ENCODE measurements at places on chromosomes 1 and 21. TPM values are rescaled to one million over a fixed set of nuclear protein-coding genes. Genes with fewer than 3 reads are reported as not detected.
A peak's percentile ranks its signal among the peaks of the same experiment; 100 is the strongest.

DNA sequence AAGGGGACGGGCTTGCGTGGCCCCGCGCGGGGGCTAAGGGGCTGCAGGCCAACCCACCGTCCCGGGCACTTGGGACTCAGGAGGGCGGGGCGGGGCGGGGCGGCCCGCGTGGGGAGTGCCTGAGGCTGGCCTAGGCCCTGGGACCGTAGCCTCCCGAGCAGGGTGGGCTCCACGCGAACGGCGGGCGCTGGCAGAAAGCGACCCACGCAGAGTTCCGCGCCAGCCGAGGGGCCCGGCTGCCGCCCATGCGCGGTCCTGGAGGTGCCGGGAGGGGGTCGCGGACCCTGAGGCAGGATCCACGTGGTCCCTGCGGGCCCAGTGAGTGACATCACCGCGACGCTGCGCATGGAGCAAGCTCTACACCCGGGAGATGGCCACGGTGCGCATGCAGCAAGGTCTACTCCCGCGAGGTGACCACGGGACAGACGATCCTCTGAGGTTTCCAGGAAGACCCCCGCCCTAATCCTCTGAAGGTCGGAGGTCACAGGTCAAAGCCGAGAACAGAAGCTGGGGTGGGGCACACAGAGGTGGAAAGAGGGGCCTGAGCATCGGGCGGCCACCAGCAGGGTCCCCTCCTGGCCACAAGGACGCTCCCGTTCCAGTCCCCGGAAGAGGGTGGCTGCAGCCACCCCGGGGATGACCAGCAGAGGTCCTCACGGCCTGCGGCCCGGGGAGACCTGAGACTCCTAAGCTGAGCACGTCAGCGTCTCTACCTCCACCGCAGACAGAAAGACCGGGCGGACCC lies 13.5 kb upstream of the SLC19A1 start:
- H3K27me3 ChIP-seq = no peaks in the 10 kb centered on the region
- peaks cover 23% of the 10 kb centered on the region for H3K4me1 ChIP-seq
- H3K36me3 ChIP-seq = no peaks in the 10 kb centered on the region
- peak overlapping the region; percentile 15 for H3K27ac ChIP-seq

DNA sequence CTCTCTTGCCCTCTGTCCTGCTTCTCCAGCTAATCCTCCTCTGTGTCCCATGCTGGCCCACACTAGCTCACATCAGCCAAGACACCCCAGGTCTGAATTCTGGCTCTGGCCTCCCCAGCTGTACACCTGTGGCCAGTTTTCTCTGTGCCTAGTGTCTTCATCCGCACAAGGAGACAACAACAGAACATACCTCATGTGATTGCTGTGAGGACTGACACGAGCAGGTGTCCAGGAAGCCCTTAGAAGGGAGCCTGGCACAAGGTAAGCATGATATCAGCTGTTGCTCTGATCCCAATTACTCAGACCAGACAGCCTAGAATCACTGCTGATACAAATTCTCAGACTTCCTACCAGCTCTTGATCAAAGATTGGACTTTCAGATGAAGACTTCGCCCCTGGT lies 71.2 kb upstream of the GJB5 start:
- H3K4me3 ChIP-seq = no peak overlapping the region
- DNase-seq = no peak
- H3K27ac ChIP-seq = no peak overlapping the region
- H3K36me3 ChIP-seq = no peaks in the 10 kb centered on the region

DNA sequence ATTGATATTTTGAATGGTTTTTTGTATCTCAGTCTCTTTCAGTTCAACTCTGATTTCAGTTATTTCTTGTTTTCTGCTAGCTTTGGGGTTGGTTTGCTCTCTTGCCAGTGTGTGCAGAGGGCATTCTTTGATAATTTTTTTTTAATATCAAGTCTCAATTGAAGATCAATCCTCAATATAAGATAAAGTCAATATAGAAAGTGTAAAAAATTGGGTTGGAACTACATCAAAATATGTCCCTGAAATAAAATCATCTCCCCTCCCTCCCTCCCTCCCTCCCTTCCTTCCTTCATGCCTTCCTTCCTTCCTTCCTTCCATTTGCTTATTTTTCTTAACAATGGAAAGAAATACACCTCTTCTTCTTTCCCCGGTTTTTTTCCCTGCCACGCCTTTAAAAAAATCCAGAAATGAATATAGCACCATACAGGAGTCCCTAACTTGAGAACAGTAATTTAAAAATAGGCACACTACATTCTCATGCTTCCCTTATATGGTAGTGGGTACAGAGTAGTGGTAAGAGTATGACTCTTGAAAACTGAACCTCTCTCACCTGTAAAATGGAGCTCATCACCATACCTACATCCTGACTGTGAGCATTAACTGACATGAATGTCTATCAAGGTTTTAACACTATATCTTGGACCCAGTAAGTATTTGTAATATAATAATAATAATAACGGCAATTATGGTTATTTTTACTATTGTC lies 221.9 kb downstream of the GIPC2 start:
- no peak for DNase-seq
- H3K27me3 ChIP-seq = no peaks in the 10 kb centered on the region
- H3K36me3 ChIP-seq = no peaks in the 10 kb centered on the region
- no peaks in the 10 kb centered on the region for H3K4me1 ChIP-seq

DNA sequence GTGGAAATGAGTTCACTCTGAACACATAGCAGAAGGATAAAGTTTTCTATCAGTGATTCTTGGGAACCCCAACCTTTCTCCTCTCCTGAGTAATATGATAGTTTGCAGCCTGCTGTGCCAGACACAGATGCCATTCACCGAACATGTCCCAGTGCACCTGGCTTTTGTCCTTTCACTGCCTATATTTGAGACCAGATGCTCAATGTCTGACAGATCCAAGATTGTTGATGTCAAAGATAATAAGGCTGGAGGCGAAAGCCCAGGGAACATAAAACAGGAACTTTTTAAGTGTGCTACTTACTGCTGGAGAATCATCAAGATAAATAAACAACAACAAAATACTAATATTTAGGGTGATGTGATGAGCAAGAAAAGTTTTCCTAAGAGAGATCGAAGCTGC lies 139.3 kb downstream of the TIAM1 start:
- no peaks in the 10 kb centered on the region for H3K4me1 ChIP-seq
- no peaks in the 10 kb centered on the region for H3K36me3 ChIP-seq
- no peak for DNase-seq
- no peak overlapping the region for H3K27ac ChIP-seq

DNA sequence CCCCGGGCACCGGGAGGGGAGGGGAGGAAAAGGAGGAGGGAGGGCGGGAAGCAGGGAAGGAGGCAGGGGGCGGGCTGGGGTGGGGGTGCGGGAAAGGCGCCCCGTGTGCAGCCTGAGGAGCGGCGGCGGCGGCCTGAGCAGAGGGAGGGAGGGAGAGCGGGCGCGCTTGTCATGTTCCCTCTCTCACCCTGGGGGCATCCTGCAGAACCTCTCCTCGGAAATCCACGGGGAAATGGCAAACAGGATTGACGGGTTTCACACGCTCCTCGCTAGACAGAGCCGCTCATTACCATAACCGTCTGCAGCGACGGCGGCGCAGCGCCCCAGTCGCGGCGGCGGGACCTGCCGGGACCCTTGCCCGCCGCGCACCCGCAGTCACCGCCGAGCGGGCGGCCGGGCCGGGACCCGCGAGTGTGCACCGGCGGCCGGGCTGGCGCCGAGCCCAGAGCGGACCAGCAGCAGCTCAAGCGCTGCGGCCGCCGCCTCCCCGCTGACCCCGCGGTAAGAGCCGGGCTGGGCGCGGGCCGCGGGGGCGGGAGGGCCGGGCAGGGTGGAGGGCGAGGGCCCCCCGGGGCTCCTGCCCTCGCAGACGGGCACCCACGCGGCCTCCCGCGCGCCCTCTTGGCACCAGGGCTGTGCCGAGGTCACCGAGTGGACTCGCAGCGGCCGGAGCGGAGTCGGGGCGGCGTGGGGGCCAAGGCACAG lies at the start of gene SERTAD4:
Gene SERTAD4, plus strand, starts transcription at position 286 of the 705 bp plus-strand sequence. CDS start 5,165 bp downstream, outside the sequence.
- H3K27me3 ChIP-seq = peaks cover 33% of the 10 kb centered on the region
- no peaks in the 10 kb centered on the region for H3K36me3 ChIP-seq
- H3K27ac ChIP-seq = no peak within 1 kb of the TSS
- H3K4me3 ChIP-seq = no peak within 1 kb of the TSS
- peaks cover 12% of the 10 kb centered on the region for H3K4me1 ChIP-seq

DNA sequence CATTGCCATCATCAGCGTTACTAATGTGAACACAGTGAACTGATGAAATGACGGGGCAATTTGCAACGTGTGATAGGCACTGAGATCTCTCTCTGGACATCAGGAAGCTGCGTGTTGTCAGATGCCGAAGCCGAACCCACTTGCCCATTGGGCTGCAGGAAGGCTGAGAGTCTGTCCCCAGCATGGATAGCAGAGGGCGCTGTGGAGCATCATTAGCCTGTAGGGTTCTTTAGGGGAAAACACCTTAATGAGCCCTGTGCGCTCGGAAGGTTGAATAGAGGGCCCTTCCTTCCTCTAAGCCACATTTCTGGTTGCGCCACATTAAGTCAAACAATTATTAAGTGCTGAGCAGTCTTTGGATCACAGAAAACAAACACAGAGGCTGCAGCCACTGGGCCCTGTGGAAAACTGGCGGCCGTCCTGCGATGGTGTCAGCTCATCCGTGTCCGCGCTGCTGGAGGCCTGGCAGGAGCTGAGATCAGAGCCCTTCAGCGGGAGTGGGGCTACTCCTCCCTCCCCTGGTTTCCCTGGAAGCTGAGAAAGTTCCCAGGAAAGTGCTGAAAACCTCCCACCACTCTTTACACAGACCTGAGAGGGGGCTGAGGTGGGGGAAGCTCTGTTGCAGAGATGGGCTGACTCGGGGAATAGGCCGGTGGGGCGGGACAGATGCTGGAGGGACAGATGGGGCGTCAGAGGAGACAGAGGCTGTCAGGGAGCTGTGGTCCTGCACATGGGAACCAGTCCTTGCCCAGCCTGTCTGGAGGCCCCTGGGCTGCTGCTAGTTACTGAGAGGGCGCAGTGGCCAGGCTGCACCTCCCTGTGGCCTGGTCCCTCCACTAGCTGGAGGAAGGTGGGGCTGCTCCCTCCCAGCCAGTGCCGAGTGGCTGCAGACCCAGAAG lies 12.7 kb downstream of the TFF2 start:
- H3K36me3 ChIP-seq = no peaks in the 10 kb centered on the region
- no peaks in the 10 kb centered on the region for H3K27me3 ChIP-seq
- H3K4me1 ChIP-seq = peaks cover 10% of the 10 kb centered on the region
- no peak overlapping the region for H3K4me3 ChIP-seq

- H3K27me3 ChIP-seq = no peaks in the 10 kb centered on the region
- H3K36me3 ChIP-seq = no peaks in the 10 kb centered on the region
- no peak overlapping the region for H3K4me3 ChIP-seq
- no peak overlapping the region for H3K27ac ChIP-seq
Observed at GRCh38 chr1:56204206-56204605, 375.2 kb downstream of the PLPP3 start.

DNA sequence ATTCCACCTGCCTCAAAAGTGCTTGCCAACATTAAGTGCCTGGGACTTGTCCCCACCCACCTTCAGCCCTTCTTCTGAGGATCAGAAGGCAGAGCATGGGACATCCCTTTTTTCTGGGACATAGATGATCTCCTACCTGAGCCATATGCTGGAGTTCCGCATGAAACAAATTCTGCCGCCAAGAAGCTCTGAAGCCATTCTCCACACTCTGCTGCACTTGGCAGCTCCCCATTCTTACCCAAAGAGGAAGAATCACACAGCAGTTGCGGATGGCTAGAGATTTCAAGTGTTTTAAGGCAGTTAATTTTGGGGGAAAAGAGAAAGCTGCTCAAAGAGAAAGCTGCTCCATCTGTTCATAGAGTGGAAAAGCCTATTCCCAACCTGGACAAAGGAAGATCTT lies 197.3 kb upstream of the COA6 start:
- H3K4me3 ChIP-seq = no peak overlapping the region
- DNase-seq = no peak
- no peaks in the 10 kb centered on the region for H3K27me3 ChIP-seq
- peaks cover 9% of the 10 kb centered on the region for H3K4me1 ChIP-seq
- H3K27ac ChIP-seq = no peak overlapping the region

- H3K36me3 ChIP-seq = no peaks in the 10 kb centered on the region
- H3K4me1 ChIP-seq = no peaks in the 10 kb centered on the region
- no peaks in the 10 kb centered on the region for H3K27me3 ChIP-seq
- no peak overlapping the region for H3K4me3 ChIP-seq
Observed at GRCh38 chr1:219428651-219429050, 184.3 kb downstream of the ZC3H11B start.

- no peak overlapping the region for H3K27ac ChIP-seq
- no peaks in the 10 kb centered on the region for H3K27me3 ChIP-seq
- peaks cover under 1% of the 10 kb centered on the region for H3K4me1 ChIP-seq
- H3K36me3 ChIP-seq = no peaks in the 10 kb centered on the region
Observed at GRCh38 chr1:236021424-236022135, 43.3 kb downstream of the NID1 start.

DNA sequence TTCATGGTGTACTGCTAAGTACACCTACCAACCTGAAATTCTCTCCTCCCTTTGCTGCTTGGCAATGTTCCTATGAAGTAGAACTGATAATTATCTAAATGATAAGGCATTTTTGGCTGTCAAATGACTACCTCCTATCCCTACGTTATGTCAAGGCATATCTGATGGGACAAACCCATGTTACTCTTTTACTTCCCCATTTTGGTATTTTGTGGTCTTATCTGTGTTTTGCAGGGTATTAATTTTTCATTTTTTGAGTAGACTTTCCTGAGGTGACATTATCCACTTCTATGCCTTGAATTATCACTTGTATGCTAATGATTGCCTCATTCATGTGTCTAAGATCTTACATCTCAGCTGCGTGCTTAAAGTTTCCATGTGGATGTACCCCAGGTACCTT lies 499.6 kb upstream of the B3GALT2 start:
- no peaks in the 10 kb centered on the region for H3K27me3 ChIP-seq
- DNase-seq = no peak
- no peaks in the 10 kb centered on the region for H3K4me1 ChIP-seq
- H3K36me3 ChIP-seq = no peaks in the 10 kb centered on the region

- peaks cover 3% of the 10 kb centered on the region for H3K36me3 ChIP-seq
- H3K4me3 ChIP-seq = no peak overlapping the region
- no peaks in the 10 kb centered on the region for H3K4me1 ChIP-seq
Observed at GRCh38 chr1:145795257-145795881, 28.5 kb downstream of the RNF115 start.

DNA sequence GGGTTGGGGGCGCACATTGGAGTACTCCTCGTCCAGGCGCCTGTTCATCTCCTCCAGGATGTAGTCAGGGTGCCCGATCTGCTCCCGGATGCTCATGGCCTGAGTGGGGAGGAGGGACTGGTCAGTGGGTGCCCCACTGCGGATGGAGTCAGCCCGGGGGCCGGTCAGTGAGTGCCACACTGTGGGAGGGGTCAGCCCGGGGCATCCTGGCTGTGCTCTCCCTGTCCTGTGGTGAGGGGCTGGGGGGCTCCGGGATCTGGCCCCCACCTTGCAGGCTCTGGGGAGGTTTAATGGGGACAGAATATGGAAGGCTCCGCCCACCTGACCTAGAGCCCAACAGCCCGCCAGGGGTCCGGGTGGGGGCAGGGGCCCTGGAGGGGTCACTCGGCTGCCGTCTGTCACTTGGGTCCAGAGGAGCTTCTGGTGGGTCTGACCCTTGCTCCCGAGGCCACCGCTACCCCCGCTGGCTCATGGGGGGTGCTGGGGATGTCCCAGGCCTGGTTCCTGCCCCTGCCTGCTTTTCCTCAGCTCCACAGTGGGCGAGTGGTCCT lies 8.8 kb downstream of the PRXL2B start:
- H3K4me3 ChIP-seq = no peak overlapping the region
- no peaks in the 10 kb centered on the region for H3K36me3 ChIP-seq
- H3K27me3 ChIP-seq = no peaks in the 10 kb centered on the region
- no peak overlapping the region for H3K27ac ChIP-seq
- no peaks in the 10 kb centered on the region for H3K4me1 ChIP-seq

Gene CNR2
- polyA plus RNA-seq = not detected

Gene VCAM1
- polyA plus RNA-seq = not detected

Gene CFHR3
- not detected for polyA plus RNA-seq

Gene H6PD
- polyA plus RNA-seq = 5.5 TPM

Gene PRAMEF25
- polyA plus RNA-seq = not detected

Gene FAM78B
- 0.08 TPM for polyA plus RNA-seq

Gene NLRP3
- 3.4 TPM for polyA plus RNA-seq

Gene ANGPTL3
- polyA plus RNA-seq = not detected

Gene RGS18
- 1.6 TPM for polyA plus RNA-seq

Data from CD4-positive, alpha-beta memory T cell (primary cell).